ENCODE measurements at places on chromosomes 11 and 22.

DNA sequence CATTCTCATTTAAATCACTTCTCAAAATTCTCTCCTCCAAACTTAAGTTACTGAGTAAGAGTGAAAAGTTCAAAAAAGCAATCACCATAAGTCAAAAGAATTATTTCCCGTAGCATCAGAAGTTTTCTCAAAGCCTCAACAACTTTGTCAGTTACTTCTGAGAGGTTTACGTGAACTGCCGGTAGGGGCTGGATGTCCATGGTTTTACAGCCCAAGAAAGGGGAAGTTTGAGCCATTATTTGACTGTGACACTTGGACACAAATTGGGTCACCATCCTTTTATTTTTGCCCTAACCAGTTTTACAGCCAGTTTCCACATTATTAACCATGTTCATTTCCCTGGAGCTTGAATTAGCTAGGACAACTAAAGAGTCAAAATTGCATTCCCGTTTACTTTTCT, 7.5 kb downstream of the POU2AF3 start:
- DNase-seq = no peak

DNA sequence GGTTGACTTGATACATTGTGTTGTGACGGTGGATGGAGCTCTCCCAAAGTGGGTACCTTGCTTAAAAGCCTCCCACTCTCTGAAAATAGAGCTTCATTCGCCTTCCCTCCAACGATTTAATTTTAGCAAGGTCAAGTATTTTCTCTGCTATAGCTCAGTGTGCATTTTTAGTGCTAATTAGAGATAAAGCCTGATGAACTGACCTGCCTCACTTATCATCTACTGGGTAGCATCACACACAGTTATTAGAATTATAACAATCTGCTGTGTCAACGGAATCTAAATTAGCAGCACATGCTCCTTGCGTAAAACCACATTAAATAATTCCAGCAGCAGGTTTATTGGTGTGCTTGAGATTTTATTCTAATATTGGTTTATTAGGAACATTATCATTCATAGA, 701.7 kb downstream of the NELL1 start:
- DNase-seq = no peak

- no peak for DNase-seq
Measured at GRCh38 chr22:40922484-40923303, 28.5 kb upstream of the RBX1 start.

- DNase-seq = no peak
Measured at GRCh38 chr22:17694752-17695151, 56.2 kb downstream of the BCL2L13 start.

DNA sequence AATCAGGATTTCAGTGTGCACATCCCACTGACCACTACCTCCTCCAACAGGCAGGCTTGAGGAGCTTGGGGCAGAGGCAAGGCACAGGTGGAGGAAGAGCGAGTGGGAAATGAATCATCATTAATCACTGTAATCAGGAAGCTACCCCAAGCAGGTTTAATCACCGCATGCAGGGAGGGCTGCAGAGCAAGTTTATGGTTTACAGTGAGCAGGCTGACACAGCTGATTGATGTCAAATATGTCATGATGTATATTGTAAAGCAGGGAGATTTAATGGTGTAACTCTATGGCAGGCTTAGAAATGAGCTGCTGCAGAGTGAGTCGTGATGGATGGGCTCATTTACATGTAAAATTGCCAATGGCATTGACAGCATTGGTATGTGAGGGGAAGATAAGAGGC, 441.0 kb downstream of the NTM start:
- DNase-seq = no peak

GRCh38 chr11:57336111-57336666, 497 bp upstream of the SSRP1 start:
- no peak for DNase-seq

DNA sequence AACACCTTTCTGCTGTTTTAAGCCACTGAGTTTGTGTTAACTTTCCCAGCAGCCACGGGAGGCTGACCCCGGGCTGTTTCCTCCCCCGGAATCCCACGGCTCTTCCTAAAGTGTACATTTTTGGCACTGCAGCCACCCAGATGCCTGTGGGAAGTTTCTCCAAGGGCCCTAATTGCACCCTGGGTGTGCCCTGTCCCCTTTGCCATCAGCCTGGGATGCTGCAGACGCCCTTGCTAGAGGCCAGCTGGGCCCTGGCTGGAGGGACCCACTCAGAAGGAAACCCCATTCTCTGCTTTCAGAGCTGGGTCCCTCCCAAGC, 883.3 kb downstream of the BRD1 start:
- no peak for DNase-seq

GRCh38 chr22:24512043-24512442, 16.9 kb downstream of the UPB1 start:
- no peak for DNase-seq

- no peak for DNase-seq
Measured at GRCh38 chr11:132409573-132410355, 1039.3 kb downstream of the NTM start.

GRCh38 chr11:102390667-102391465, 43.9 kb downstream of the BIRC2 start:
- peak; percentile 13 for DNase-seq

GRCh38 chr11:68942095-68942620, 38.5 kb downstream of the IGHMBP2 start:
- DNase-seq = no peak

DNA sequence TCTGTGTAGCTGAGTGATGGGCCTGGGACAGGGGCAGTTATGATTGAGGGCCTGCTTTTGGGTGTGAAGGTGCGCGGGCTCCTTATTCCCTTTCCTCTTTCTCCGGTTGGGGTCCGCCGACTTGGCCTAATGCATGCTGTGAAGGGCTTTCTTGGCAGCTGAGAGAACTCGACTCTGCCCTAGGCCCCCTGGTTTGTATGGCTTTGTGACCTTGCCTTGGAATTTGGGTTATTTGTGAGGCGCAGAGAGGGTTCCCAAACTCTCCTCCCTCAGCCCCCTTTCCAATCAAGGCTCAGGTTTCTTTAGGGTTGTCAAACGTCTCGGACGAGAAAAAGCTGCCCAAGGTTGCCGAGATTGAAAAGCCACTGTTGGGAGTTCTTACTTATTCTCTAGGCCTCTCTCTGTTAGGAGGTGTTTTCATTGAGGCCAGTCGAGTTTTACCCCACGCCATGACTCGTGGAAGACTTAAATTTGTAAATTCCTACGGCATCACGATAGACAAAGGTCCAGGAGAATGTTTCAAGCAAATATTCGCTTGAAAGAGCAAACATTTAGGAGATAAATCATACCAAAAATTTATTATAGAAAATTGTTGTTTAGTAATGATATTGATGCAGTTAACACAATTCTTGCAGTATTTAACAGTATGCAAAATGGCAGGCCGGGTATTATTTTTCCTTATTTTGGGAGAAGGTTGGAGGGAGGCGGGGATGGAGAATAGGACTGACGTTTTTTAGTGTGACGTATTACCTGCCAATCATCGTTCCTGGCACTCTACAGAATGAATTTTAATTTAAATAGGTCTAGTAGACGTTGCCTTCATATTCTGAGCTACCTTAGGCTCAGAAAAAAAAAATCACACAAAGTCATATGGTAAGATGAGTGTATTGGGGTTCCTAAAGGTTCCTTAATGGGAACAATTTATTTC, 689 bp downstream of the PDHX start:
- no peak for DNase-seq

DNA sequence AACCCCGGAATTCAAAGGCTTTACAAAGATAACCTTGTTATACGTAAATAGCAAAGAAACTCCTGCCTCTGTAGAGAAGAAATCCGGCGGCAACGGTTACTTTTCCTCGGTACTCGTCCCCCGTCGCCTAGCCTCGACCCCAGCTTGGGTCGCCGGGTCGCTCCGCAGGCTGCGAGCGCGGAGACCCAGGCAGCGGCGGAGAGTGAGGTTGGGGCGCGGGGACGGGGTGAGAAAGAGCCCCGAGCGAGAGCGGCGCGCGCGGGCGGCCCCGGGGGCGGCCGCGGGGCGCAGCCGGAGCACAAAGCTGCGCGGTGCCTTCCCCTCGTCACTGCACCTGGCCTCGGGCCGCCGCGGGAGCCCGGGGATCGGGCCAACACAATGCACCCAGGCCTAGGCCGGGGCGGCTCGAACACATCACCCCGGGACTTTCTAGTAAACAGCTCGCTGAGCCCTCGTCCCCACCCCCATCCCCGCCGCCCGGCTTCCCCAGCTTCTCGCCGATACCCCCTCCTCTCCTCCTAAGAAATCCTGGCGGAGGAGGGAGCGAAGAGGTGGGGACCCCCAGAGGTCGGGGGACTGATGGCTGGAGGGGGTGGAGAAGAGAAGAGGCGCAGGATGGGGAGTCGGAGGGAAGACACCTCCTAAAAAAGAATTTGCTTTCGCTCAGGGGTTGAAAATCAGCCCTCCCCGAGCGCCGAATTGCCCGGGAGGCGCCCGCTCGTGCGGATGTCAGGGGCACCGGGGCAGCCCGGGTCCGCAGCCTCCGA, 845 bp downstream of the MPPED2 start:
- DNase-seq = no peak

GRCh38 chr22:20437613-20438426, at the start of gene SCARF2:
SCARF2 (minus strand) TSS chr22:20437825; CDS start chr22:20437754, 71 bp downstream.
- DNase-seq = no peak

GRCh38 chr11:11857769-11858168, 16.0 kb downstream of the USP47 start:
- DNase-seq = no peak

GRCh38 chr11:86041975-86042378, 26.9 kb downstream of the PICALM start:
- no peak for DNase-seq

- no peak for DNase-seq
Measured at GRCh38 chr11:129720156-129720555, 95.5 kb upstream of the TMEM45B start.

DNA sequence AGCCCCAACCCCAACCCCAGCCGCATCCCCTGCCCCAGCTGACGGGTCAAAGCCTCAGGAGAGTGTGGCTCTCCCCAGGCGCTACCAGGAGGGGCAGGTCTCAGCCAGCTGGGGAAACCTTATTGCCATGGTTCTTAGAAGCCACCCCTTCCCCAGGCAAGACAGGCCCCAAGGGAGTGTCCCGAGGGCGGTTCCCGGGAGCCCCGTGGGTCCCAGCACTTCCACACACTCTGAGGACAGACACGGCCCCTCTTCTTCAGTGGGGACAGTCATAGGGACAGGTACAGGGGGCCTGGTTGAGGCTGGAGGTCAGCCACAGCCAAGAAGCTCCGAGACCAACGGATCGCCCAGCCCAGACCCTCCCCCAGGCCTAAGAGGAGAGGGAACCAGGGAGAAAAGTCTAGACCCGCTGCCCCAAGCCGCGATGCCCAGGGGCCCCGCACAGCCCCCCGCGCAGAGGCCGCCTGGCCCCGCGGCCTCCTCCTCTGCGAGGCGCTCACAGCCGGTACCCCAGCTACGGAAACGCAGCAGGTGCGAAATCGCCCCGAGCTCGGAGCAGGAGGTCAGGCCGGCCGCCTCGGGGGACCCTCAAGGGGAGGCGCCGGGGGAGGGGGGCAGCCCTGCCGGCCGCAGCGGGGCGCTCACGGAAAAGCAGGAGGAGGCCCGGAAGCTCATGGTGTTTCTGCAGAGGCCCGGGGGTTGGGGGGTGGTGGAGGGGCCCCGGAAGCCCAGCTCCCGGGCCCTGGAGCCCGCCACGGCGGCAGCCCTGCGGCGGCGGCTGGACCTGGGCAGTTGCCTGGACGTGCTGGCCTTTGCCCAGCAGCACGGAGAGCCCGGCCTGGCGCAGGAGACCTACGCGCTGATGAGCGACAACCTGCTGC, 2.6 kb downstream of the KLHDC7B start:
- no peak for DNase-seq

Measured in stimulated activated CD4-positive, alpha-beta T cell treated with anti-CD3 and anti-CD28 coated beads, Interleukin-1b, Interleukin-23, amount 100 ng/mL, for 1 hour (primary cell).